Stimulated activated CD8-positive, alpha-beta memory T cell treated with anti-CD3 and anti-CD28 coated beads, Interleukin-15, amount 100 ng/mL, for 48 hours (primary cell): ENCODE measurements at places on chromosomes 4 and X.

DNA sequence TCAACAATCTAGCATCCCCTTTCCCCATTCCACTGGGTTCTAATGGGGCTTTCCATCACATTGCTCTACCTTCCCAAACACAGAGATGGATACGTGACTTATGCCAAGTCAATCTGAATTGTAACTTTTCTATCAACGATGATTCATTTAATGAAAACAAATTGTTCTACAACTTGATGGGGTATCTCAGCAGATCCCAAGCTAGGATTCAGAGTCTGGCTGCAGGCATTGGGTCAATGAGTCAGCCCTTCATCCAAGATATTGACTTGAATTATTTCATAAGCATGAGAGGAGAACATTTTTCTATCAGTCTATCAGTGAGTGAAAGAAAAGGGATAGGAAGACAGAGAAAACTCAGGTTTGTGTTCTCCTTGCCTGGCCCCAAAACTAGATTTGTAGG, 15.0 kb upstream of the HPGDS start:
- DNase-seq = no peak

DNA sequence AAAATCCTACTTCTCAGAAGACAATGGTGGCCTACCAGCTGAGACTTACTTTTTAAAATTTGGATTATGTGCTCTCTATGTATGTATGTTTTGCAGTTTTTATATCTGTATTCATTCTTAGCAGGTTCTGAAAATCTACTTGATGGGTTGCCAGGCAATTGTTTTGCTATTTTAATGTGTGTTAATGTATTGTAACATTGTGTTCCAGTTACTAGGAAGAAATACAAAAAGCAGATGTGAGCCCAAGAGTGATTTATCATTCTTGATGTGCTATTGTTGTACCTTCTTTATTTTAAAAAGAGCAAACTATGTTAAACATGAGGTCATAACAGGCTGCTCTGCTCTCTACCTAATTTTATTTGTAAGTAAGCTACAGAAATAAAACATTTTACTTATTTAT, 81.9 kb downstream of the REPS2 start:
- DNase-seq = no peak

- DNase-seq = no peak
Measured at GRCh38 chr4:113446019-113446418, 315.5 kb downstream of the CAMK2D start.

- no peak for DNase-seq
Measured at GRCh38 chrX:39682778-39683177, 415.0 kb downstream of the BCOR start.

DNA sequence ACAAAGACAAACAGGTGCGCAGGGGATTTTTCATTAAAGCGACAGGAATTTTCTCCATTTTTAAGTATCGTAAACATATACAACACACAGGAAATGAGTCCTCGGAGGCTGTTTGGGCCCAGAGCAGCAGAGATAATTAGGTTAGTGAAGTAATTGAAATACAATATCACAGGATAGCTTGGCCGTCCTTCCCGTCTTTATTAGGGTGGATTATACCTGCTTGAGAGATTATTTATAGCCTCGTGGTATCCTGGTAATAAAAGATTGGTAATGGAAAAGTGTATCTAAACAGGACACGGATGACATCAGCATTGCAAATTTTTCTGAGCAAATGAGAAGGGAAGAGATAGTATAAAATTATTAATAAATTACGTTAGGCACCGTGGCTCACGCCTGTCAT, 68.2 kb downstream of the CRLF2 start:
- DNase-seq = no peak

DNA sequence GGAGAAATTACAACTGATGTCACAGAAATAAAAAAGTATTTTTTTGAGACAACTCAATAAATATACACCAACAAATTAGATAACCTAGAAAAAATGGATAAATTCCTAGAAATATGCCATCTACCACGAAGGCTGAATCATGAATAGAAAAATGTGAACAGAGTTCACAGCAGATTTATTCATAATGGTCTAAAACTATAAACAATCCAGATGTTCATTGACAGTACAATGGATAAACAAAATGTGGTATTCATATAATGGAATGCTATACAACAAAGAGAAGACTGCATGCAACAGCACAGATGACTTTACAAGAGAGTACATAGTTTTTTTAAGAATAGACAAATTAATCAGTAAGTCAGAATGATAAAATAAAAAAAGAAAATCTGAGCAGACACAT, 55.2 kb downstream of the CLOCK start:
- DNase-seq = no peak

DNA sequence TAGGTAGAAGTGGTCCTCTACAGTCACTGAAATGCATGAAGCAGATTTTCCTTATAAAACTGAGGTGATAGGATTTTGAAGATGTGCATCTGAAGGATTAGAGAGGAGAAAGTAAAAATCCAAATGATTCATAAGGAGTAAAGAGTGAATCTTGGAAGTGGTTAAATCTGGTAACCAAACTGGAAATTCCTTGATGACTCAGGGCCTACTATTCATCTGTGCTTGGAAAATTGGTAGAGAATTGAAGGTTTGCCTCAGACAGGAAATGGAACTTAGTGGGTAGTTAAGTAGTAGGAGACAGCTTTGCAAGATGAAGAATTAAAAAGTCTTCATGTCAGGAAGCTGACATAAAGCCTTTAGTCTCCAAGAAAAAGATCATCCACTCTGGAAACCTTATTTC, 368.9 kb upstream of the CTSO start:
- no peak for DNase-seq

DNA sequence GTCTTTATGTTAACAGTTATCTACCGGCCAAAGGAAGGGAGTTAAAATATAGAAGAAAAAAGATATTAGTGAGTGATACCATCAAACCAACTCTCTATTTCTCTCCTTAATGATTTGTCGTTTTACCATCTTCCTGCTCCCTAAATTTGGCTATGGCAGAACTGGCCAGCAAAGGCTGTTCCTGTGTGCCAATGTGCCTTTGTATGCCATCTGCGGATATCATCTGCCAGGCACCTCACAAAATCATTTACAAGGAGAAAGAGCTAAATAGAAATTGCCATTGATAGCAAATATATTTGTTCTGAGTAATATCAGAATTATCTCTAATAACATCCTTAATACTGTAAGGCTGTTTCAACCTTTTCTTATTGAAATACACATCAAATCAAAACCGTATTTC, 22.4 kb downstream of the GPM6A start:
- no peak for DNase-seq

GRCh38 chr4:22410645-22411247, 105.1 kb downstream of the ADGRA3 start:
- DNase-seq = no peak
